Gastroesophageal sphincter (tissue), 4 donors: ENCODE measurements at places on chromosomes 1 and 21. TPM values are rescaled to one million over a fixed set of nuclear protein-coding genes. Genes with fewer than 3 reads are reported as not detected.

The CA14 gene
- 0.62 TPM for total RNA-seq

The HES2 gene
- total RNA-seq: not detected

- peak; percentile 48 for ATAC-seq
These were observed 180.1 kb downstream of the ZBTB18 start for GRCh38 chr1:244231193-244231571.

DNA sequence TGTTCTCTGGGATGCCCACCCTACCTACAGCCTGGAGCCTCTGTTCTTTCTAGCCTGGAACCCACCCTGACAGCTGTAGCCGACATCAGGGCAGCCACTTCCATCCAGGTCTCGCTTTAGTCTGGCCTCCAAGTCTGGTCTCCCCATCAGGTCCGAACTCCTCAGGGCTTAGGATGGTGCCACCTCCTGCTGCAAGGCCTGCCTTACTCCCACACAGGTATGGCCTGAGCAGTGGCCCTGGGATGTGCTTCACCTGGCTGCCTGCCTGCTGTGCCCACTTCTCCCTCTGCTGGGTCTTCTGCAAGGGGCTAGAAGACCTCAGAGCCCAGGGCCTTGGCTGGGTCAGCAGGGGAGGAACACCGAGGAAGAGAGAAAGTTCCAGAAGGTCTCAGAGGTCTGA is 35.7 kb upstream of the MAGOH start:
- ATAC-seq: no peak

- no peak for ATAC-seq
These were observed 4.6 kb downstream of the IFFO2 start for GRCh38 chr1:18951818-18952391.

- ATAC-seq: no peak
These were observed 4.9 kb upstream of the ABCD3 start for GRCh38 chr1:94413311-94413710.
